ENCODE measurements at places on chromosomes 3 and 15. TPM values are rescaled to one million over a fixed set of nuclear protein-coding genes. Genes with fewer than 3 reads are reported as not detected.

The SLC12A1 gene
- total RNA-seq, result not detected

The CCR9 gene
- not detected for total RNA-seq

The PHC3 gene
- 34.4 TPM for total RNA-seq

DNA sequence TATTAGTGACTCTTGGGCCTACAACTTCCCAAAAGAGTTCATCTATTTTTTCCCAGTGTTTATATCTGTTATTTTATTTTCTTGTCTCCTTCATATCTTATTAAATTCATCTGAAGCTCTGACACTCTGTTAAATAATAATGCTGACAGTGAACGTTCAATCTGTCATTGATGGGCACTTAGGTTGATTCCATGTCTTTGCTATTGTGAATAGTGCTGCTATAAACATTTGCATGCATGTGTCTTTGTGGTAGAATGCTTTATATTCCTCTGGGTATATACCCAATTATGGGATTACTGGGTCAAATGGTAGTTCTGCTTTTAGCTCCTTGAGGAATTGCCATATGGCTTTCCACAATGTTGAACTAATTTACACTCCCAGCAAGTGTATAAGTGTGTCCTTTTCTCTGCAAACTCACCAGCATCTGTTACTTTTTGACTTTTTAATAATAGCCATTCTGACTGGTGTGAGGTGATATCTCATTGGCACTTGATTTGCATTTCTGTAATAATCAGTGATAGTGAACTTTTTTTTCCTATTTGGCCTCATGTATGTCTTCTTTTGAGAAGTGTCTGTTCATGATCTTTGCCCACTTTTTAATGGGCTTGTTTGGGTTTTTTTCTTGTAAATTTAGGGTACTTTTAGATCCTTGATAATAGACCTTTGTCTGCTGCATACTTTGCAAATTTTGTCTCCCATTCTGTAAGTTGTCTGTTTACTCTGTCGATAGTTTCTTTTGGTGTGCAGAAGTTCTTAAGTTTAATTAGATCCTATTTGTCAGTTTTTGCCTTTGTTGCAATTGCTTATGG lies 122.5 kb downstream of the LEKR1 start:
- no peak for DNase-seq

DNA sequence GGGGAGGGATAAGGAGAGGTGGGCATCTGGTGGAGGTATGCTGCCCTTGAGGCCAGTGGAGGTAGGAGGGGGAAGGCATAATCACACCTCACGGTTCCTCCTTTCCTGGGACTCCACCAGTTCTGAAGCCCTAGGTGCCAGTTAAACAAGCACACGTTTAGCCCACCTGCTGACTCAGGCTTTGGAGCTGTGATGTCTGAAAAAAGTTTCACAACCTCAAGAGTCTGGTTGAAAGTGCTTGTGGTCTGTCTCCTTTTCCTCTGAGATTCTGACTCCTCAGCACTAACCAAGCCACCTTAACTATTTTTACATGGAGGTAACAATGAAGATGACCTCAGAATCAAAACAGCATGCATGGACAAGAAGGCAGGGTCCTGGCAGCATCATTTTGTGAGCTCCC lies 23.0 kb downstream of the HPS3 start:
- no peak for DNase-seq

The TMEM108 gene
- 0.42 TPM for total RNA-seq

DNA sequence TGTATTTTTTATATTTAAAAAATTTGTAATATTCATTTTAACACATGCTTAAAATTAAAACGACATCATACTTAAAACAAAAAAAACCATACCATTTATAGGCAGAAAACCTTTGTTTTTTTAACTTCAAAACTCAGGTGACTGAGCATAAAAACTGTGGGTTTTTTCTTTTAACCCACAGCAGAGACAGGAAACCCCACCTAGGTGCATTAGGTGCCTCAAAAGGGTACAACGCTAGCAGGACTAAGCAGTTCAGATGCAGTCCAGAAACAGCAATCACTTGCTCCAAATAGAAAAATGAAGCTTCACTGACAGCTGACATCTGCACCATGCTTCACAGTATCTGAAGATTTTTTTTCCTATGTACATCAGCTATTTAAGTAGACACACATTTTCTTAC lies 52.3 kb downstream of the GLB1 start:
- no peak for DNase-seq

DNA sequence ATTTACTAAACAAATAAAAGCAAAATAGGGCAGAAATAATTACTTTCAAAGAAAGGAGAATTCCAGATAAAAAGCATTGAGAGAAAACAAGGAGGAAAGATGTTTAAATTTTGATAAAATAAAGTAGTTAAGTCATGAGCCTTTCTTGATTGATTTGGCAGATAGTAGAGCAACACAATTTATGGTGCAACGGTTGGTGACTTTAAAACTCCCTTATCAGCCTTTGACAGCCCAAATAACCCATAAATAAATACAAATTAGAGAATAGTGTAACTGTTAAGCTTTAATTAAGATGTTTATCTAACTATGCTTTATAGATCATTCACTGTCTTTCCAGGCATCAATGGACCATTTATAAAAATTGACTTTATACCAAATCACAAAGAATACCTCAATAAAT lies 54.0 kb upstream of the EIF1B start:
- DNase-seq, result no peak

DNA sequence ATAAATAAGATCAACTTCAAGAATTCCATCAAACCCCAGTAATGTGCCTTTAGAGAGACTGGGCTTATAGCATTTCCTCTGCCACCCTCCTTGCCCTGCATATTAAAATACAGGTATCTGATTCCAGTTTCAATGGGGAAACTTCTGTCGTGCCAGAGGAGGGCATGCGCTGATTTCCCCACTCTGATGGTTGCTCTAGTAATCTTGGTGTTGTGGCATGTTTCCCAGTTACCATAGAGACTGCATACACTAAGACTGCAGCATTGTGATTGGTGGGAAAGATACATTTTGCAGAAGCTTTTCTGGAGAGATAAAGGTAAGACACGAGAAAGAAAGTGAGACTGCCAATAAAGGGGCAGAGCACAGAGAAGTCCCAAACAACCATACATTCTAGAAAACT lies 225.6 kb downstream of the TIGIT start:
- peak; percentile 49 for DNase-seq

DNA sequence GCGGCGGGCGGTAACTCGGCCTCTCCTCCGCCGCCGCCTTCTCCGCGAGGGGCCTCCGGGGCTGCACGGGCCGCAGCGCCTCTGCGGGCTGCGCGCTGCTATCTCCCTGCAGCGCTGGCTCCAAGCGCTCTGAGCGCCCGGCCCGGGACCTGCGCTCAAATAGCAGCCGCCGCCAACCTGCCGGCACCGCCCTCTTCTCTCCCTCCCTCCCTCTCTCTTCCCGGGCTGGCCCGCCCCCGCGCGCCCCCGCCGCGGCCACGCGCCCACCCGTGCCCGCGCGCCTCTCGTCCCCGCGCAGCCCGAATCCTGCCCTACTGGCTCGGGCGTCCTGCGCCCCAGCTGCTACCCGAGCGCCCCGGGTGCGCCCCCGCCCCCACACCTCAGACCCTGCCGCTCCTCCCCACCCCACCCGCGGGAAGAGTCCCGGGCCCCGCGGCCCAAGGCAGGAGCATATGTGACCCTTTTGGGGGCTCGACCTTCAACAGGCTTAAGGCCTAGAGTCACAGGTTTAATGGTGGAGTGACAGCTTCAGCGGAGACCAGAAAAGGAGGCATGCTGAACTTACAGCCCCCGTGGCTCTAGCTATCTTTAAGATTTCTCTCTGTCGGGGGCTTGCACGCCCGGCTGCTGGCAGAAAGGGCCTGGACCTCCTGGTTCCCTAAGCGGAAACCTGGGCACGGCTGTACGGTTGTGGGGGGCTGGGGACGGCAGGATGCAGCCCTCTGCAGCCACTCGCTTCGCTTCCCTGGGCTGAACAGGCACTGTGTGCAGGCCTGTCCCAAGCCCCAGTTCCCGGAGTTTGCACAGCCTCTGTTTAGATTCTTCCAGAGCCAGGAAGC lies at the start of gene CACNA2D2:
Gene CACNA2D2, minus strand, starts transcription at position 131 of the 839 bp plus-strand sequence. CDS start 211 bp downstream, outside the sequence.
- DNase-seq, result no peak

All from endothelial cell of umbilical vein (primary cell).